M059J (cell line): ENCODE measurements at places on chromosomes 11 and 22. TPM values are rescaled to one million over a fixed set of nuclear protein-coding genes. Genes with fewer than 3 reads are reported as not detected.
A peak's percentile ranks its signal among the peaks of the same experiment; 100 is the strongest.

Gene OR51D1
- total RNA-seq, result not detected in 2 replicates

DNA sequence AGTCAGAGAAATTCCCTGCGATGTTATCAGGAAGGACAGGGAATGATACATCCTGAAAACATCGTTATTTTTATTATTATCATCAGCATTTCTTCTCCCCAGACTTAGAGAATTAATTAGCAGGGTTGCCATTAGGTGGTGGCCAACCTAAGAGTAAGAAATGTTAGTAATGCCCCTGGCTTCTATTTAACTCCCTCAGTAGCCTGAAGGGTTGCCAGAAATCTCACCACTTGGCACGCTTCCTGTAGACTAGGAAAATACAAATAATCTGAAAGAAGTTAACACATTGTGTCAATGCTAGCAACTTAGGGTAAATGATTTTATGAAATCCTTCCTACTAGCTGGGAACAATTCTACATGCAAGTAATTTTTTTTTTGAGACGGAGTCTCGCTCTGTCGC, 45.5 kb downstream of the ENDOD1 start:
- DNase-seq, result peak; percentile 55

- DNase-seq, result no peak
Observed at GRCh38 chr22:36486619-36487384, 5.4 kb upstream of the TXN2 start.

DNA sequence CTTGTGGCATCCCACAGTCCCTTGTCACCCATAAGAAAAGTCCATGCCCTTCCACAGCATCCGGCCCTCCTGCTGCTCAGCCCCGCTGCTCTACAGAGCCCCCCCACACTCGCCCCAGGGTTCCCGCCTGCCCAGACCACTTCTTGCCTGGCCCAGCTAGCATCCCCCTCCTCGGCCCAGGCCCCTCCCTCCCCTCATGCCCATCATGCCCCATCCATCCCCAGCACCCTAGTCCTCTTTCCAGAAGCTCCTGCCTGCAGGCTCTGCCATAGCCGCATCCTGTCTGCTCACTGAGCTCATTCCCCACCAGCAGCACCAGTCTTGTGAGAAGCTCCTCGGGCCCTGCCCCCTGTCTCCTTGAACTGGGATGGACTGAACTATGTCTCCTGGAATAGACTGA, 54.4 kb downstream of the LINC01488 start:
- DNase-seq, result no peak

Gene PRG3
- total RNA-seq, result not detected in 2 replicates

GRCh38 chr11:12483604-12484003, 106.2 kb downstream of the PARVA start:
- no peak for DNase-seq

- DNase-seq, result peak; percentile 75
Observed at GRCh38 chr11:33987975-33988580, 63.5 kb upstream of the CAPRIN1 start.

Gene TRIM6
- total RNA-seq, result 9.6 and 24.7 TPM in 2 replicates

Gene MLC1
- total RNA-seq, result 0.52 TPM in 1 of 2 replicates, not detected in the other

Gene UPK2
- total RNA-seq, result not detected in 2 replicates

DNA sequence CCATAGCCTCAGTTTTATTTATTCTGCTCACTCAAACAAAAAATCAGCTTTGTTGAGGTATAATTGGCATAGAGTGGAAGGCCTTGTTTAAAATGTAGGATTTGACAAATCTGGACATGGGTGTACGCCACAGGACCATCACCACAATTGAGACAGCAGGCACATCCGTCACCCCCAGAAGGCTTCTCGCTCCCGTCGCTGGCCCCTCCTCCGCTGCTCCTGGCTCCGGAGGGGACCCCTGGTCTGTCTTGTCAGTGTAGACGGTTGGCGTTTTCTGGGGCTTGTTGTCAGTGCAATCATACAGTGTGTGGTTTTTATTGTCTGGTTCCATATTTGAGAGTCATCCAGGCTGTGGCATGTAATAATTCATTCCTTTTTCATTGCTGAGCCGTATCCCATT, 97.6 kb downstream of the KCNQ1 start:
- DNase-seq, result no peak

- DNase-seq, result no peak
Observed at GRCh38 chr11:14768526-14769188, 123.4 kb downstream of the CYP2R1 start.

DNA sequence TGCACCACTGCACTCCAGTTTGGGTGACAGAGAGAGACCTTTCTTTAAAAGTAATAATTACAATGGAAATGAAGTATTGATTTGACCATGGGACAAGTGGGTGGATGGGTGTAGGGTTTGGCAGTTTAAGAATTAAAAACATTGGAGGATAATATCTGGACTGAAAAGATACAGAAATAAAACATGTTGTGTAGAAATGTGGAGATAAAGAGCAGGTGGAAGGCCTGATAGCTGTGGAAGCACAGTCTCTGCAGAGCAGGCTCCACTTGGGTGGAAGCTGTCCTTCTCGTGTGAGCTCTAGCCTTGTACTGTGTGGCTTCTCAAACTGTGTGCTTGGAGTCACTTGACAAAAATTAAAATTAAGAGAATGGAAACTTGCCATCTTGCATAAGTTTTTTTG, 25.6 kb downstream of the APLP2 start:
- no peak for DNase-seq

DNA sequence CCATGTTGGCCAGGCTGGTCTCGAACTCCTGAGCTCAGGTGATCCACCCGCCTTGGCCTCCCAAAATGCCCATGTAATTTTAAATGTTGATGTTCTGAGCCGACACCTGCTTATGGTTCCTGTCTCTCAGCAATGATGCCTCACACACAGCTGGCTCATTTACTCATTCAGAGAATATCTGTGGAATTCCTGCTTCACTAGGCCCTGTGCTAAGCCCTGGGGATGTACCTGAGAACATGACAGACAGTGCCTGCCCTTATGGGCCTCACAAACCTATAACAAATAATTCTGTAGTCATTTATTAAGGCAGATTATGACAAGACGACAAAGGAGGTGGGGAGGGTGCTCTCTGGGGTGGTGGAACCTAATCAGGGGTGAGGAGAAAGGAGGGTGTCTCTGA, 93.7 kb downstream of the PRR5L start:
- no peak for DNase-seq

DNA sequence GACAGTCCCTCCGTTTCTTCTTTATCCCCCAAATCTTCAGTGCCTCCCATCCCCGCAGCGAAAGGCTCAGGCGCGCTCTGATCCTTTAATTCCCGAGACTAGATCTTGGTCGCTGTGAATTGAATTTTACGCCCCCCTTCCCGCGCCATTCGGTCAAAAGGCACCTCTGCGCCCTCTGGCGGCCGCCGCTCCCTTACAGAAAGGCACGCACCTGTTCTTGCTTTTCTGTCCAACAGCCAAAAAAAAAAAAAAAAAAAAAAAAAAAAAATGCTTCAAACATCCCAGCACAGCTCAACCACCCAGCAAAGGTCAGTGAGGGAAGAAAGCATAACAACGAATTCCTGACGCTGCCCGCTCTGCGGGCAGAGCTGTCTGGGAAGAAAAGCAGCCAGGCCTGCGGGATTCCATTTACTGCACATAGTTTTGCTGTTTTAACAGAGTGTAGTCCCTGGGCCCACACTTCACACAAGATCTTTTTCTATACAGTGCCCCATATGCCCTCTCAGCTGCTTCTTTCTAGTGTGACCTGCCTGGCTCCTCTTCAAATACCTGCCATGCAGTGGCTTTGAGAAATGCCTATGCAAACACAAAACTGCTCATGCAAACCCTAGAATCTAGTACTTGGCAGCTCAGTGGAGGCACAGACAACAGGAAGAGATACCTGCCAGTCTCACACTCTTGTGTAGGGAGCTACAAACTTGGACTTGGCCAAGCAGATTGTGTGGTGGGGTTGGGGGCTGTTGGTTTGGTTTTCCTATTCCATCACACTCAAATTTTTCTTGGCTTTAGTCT, 1.3 kb upstream of the ESAM start:
- DNase-seq, result peak; percentile 90

Gene RAPSN
- total RNA-seq, result not detected in 2 replicates

GRCh38 chr11:79244241-79244772, 196.5 kb downstream of the TENM4 start:
- peak; percentile 90 for DNase-seq

DNA sequence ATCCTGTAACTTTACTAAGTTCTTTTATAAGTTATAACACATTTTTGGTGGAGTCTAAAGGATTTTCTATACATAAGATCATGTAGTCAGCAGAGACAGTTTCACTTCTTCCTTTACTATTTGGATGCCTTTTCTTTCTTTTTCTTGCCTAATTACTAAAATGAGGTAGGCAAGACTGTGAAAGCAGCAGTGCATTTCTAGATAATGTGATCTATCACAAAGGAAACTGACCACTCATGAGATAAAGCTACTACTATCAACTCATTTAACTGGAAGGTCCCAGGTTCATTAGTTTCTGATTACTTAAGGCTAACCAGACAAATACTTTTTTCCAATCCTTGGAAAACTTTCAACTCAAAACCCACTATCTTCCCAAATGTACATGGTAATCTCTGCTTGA, 196.2 kb upstream of the E2F8 start:
- no peak for DNase-seq

- no peak for DNase-seq
Observed at GRCh38 chr11:15801616-15802015, 554.7 kb downstream of the SOX6 start.

- peak; percentile 49 for DNase-seq
Observed at GRCh38 chr11:73404048-73404447, 27.8 kb downstream of the RELT start.

- DNase-seq, result no peak
Observed at GRCh38 chr11:70578371-70578770, 180.0 kb downstream of the CTTN start.

- no peak for DNase-seq
Observed at GRCh38 chr22:25078591-25078990, 121.1 kb upstream of the CRYBB3 start.

DNA sequence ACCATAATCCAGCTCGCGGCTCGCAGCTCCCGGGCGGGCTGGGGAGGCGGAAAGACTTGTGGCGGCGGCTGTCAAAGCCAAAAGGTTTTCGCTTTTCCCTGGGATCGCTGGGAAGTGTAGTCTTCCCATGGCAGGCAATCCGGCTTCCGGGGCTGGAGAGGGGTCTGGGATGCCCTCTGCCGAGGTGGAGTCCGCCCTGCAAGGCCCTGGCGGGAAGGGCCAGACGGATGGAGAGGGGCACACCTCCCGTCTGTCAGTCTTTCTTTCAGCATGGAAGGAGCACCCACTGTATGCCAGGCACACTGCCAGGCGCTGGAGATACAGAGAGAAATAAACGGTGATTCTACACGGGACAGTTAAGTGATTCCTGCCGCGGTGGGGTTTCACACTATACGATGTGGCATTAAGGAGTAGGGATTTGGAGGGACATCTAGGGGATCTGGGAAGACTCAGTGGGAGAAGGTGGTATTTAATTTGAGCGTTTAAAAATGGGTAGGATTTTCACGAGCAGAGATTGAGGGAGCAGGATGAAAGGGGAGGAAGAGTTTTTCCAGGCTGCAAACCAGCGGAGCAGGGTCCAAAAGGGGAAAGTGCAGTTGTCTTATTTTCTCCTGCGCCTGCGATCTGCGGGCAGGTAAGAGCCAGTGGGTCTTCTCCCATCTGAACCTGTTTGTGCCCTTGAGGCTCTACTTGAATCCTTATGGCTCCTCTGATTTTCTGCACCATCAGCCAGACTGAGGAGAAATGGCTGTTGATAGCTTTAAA, at the start of gene BACE1:
BACE1 (minus strand) TSS at position 60 of the 765 bp plus-strand sequence. CDS start 461 bp downstream, outside the sequence.
- DNase-seq, result peak; percentile 89

GRCh38 chr22:20864186-20864908, 5.5 kb downstream of the SNAP29 start:
- no peak for DNase-seq

- peak; percentile 89 for DNase-seq
Observed at GRCh38 chr22:40183029-40183581, 5.4 kb downstream of the TNRC6B start.

GRCh38 chr11:9576701-9577381, 3.4 kb downstream of the WEE1 start:
- no peak for DNase-seq

Gene MUC5B
- total RNA-seq, result not detected in 2 replicates

- no peak for DNase-seq
Observed at GRCh38 chr11:35115688-35116030, 23.3 kb upstream of the CD44 start.

Gene TMEM138
- total RNA-seq, result 44.4 and 67.3 TPM in 2 replicates

DNA sequence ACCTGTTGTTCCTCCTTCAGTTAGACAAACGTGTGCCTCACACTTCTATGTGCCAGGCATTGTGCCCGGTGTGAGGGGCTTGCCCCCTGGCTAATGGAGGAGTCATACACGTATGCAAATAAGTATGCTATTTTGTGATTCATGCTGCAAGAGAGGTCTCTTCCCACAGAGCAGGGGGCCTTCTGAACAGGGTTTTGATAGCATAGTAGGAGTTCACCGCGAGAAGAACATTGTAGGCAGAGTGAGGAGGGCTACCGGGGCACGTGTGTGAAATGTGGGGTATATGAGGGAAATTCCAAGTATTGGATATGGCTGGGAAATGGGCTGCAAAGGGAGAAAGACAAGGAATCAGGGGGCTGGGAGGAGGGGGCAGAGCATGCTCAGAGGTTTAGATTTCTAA, 84.5 kb downstream of the NECTIN1 start:
- no peak for DNase-seq

GRCh38 chr11:115458877-115459276, 45.3 kb downstream of the CADM1 start:
- DNase-seq, result peak; percentile 8

Gene SMC1B
- 0.20 TPM in 1 of 2 replicates, not detected in the other for total RNA-seq

DNA sequence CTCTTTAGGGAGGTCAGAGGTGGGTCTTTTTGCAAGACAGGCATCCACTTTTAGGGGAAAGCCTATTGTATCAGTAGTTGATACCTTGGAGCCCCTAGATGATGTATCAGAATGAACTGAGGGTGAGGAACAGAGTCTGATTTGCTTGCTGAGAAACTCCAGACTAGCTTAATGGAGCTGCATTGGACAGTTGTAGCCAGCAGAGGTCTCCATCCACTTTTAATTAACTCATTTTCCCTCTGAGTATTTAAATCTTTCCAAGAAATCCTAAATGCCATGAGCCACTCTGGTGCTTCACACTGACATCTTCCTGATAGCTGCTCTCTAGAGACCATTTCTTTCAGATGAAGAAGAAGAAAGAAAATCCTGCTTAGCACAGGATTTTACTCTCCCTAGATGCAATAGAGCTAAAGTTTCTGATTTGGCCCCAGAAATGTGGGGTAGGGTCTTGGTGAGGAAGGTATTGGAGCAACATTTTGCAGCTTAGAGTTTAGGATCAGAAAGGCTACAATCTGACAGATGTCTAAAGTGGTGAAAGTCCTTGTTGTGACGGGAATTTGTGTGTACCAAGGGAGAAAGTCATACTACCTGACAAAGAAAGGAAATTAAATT, 38.0 kb downstream of the EXT2 start:
- peak; percentile 50 for DNase-seq

Gene FRMD8
- total RNA-seq, result 42.6 and 43.0 TPM in 2 replicates

DNA sequence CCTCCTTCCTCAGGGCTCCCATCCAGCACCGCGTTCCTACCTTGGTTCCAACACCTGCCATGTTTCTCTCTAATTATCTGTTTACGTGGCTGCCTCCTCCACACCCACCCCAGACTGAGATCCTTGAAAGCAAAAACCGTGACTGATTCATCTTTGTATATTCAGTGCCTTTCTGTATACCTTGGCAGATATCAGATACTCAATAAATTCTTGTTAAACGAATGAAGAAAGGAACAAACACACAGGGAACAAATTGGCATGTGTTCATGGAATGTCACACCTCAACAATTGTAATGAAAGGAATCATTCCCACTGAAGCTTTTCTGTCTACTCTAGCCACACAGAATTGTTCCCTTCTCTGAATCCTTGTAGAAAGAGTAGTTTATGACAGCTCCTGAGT, 20.4 kb upstream of the LRRC55 start:
- no peak for DNase-seq

- DNase-seq, result no peak
Observed at GRCh38 chr11:2812371-2812991, 73.1 kb downstream of the CDKN1C start.

Gene OR5P2
- total RNA-seq, result not detected in 2 replicates
